ENCODE measurements at places on chromosomes 5 and 9.

GRCh38 chr5:56585999-56586691, 229.2 kb upstream of the MAP3K1 start:
- H3K4me3 ChIP-seq, result no peak overlapping the region
- H3K27me3 ChIP-seq, result peaks cover 12% of the 10 kb centered on the region
- H3K36me3 ChIP-seq, result peaks cover 4% of the 10 kb centered on the region

DNA sequence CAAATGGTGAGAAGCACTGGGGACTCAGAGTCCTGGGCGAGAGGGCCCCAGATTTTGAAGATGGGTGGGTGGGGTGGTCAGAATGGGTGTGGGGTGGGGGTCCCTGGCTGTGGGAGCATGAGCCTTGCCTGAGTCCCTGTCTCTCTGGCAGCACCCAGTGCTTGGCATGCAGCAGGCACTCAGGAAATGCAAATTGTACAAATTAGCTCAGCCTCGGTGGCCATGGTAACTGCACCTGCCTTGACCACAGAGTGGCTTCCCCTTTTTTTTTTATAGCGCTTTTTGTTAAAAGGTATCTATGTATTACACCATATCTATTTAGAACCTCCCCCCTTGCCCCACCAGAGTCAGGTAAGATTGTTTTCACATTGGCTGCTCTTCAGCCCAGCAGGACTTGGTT, 19.2 kb upstream of the PITX1 start:
- H3K27me3 ChIP-seq, result peaks cover 55% of the 10 kb centered on the region
- H3K36me3 ChIP-seq, result no peaks in the 10 kb centered on the region
- no peak overlapping the region for H3K27ac ChIP-seq
- no peaks in the 10 kb centered on the region for H3K4me1 ChIP-seq
- DNase-seq, result no peak
- no peak overlapping the region for H3K4me3 ChIP-seq

GRCh38 chr5:36688722-36689121, 82.3 kb downstream of the SLC1A3 start:
- no peaks in the 10 kb centered on the region for H3K36me3 ChIP-seq
- no peak overlapping the region for H3K27ac ChIP-seq
- H3K4me1 ChIP-seq, result peaks cover 8% of the 10 kb centered on the region
- peaks cover 19% of the 10 kb centered on the region for H3K27me3 ChIP-seq
- no peak for DNase-seq

DNA sequence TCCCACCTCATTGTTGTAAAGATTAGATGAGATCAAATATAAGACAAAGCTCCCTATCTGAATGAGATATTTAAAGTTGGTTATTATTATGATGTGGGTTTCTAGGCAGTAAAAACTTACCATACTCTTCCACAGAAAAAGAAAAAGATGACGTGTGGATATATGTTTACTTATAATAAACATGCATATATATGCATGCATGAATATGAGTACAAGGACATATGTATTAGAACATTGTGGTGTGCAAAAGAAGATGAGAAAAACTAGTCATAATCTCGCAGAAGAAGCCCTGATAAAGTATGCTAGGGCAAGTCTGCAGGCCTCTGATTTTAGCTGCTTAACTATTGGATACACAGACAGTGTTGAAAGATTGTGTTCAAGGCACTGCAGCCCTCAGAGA, 10.1 kb upstream of the THBS4 start:
- H3K4me3 ChIP-seq, result no peak overlapping the region
- no peak for DNase-seq
- peaks cover 2% of the 10 kb centered on the region for H3K36me3 ChIP-seq
- H3K27ac ChIP-seq, result no peak overlapping the region
- peaks cover 3% of the 10 kb centered on the region for H3K4me1 ChIP-seq

DNA sequence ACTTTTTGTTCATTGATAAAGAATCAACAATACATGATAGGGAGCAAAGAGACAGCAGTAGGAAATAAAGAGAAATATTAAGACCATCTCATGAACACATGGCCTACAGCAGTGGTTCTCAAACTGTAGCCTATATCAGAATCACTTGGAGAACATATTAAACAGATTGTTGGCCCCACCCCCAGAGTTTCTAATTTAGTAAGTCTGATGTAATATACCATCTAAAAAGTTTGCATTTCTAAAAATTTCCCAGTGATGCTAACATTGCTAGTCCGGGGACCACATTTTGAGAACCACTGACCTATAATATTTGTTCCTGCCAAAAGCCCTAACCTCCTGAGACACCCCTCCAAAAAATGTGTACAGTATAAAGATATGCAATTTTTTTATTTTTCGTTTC, 306.2 kb upstream of the NREP start:
- no peaks in the 10 kb centered on the region for H3K27me3 ChIP-seq
- H3K36me3 ChIP-seq, result no peaks in the 10 kb centered on the region
- H3K4me3 ChIP-seq, result no peak overlapping the region
- no peak for DNase-seq
